ENCODE measurements at places on chromosomes 6 and 20.

- no peak for DNase-seq
These were observed 298.7 kb upstream of the MARCKS start for GRCh38 chr6:113558431-113558830.

GRCh38 chr20:35360033-35360432 lies 51.7 kb downstream of the UQCC1 start:
- DNase-seq = no peak

GRCh38 chr6:140017470-140017869 lies 643.0 kb upstream of the CITED2 start:
- DNase-seq = no peak

GRCh38 chr6:108677894-108678293 lies 117.2 kb downstream of the FOXO3 start:
- DNase-seq = no peak

DNA sequence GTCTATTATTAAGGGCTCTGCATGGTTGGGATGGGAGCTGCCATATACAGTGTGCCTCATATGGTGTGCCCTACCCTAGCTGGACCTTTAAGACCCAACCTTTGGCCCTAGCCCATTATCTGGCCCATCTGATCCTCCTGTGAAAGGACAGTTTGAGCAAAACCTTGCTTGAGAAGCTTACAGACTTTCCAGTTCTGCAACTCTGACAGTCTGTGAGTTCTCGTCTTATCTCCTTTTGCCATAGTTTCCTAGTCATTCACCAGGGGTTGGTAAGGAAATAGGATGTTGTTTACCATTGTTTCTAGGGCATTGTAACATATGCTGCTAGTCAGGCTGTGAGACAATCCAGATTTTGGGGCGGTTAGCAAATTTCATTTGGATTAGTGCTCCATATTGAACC lies 17.2 kb downstream of the CTNNBL1 start:
- no peak for DNase-seq

DNA sequence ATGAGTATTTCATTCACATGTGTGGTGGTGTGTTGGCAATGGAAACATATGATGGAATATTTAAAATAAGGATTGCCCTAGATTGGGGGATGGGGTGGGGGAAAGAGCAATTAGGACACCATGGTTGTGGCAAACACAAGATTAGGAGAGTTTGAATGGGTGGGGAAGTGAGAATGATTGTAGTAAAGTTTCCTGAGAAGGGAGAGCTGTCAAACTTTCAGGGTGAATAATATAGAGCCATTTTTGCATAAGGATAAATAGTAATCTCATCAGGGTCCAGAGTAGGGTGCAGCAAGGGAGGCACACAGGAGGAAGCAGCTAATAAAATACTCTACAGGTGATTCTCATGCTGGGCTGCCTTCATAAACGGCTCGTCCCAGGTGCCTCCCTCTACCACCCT lies 294.9 kb upstream of the MARCKS start:
- DNase-seq = no peak

GRCh38 chr6:105077596-105078385 lies 102.0 kb downstream of the POPDC3 start:
- DNase-seq = no peak

DNA sequence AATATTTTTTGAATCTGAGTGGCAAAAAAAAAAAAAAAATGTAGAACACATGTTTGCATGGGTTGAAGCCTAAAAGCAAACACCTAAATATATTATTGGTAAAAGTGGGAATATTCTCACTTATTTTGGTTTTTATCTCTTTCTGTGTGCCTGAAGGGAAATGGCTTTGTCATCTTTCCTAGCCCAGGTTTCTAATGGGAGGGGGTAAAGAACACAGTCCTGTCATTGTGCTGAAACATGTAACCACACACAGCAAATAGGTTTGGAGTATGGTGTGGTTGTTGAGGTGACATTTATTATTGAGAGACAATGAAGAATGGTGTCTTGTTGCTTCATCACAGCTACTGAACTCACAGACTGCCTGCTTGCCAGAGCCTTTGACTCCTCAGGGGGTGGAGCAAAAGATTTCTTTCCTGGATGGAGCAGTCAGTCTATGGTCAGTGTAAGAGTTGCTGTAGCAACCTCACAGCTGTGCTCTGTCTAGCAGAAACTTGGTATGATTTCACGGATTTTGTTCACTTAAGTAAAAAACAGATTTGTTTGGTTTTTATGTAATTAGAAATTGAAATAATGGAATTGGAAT lies 70.2 kb downstream of the CEP57L1 start:
- DNase-seq = no peak

DNA sequence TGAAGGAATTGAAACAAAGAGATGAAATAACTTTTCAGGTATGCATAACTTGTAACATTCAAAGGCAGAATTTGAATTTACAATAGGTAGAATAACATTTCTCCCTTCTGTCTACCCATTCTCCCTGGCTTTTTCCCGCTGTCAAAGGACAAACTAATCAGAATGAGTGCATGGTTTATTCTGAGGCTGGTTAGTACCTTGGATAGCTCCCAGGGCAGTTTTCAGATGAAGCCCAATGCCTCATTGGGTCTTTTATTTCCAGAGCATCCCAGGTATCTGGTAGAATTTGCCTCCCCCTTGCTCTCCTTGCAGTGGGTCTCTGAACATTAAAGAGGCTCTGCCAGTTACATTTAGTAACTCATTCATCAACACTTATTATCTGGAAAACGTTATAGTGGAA lies 665.5 kb downstream of the BCKDHB start:
- no peak for DNase-seq

DNA sequence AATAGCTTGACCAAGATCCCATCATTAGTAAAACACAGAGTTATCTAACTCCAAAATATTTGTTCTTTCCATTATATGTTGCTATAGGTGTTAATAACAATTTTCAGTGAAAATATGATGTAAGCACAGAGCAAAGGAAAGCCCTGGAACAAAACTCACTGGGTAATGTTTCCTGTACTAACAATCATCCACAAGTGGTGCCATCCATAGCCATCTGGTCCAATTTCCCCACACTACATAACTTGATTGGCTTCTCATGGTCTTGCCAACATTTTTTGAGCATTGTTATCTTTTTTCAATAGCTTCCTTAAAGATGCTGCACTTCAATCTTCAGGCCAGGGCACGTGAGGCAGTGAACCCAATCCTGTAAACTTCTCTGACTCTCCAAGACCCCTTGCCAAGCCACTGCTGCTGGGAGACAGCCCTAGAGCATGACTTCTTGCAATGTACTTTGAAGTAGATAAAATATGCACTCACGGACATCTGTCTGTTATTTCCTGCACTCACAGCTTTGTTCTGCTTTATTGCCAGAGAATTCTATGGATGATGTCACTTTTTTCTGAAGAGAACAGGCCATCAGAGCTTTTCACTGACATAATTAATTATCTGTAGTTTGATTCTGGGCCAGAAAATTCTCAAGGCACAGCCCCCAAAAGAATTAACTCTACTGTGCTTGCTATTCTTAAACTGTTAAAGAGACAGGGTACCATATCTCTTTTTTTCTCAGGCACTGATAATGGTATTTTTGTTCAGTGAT lies 97.5 kb upstream of the TMEM30A start:
- DNase-seq = no peak

GRCh38 chr6:47377971-47378370 lies 68.3 kb upstream of the TNFRSF21 start:
- no peak for DNase-seq

DNA sequence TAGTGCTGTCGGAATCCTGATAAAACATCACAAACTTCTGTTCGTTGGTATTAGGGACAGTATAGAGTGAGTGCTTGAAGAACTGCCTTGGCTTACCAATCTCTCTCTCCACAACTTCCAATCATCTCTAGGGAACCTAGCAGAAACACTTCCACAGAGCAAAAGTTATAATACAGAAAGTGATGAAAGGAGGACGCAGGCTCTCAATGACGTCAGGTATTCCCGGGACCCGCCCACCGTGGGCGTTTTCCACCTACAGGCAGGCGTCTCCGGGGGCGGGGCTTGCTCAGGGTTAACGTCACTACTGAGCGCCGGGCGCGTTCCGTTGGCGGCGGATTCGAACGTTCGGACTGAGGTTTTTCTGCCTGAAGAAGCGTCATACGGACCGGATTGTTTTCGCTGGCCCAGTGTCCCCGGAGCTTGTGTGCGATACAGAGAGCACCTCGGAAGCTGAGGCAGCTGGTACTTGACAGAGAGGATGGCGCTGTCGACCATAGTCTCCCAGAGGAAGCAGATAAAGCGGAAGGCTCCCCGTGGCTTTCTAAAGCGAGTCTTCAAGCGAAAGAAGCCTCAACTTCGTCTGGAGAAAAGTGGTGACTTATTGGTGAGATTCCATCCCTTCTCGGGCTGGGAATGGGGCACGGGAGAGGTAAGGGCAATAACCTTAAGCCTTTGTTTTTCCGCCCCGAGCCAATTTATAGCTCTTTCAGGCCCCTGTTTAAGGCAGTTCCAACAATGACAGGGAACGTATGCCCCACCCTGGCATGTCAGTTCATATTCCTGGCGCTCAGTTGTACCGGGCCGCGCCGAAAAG lies at the start of gene CENPW:
CENPW (plus strand) TSS at position 320 of the 814 bp plus-strand sequence; CDS start at position 479, 159 bp downstream.
- no peak for DNase-seq

DNA sequence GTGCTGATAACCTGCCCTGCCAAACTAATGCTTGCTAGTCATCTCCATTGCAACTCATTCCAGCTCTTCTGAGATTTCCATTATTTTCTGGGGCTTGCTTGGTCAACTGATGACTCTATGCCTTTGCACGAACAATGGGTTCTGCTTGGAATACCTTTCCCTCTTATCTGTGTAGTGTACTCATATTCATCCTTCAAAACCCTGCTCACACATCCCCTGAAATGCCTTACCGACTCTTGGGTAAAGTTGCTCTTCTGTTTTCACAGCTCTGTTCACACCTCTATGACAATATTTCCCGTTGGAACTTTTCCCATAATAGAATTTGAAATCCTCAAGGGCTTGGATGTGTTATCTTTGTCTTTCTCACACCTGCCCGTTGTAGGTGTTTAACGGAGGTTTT lies 331.0 kb upstream of the SOX4 start:
- no peak for DNase-seq

GRCh38 chr6:74964871-74965441 lies 240.9 kb downstream of the COL12A1 start:
- no peak for DNase-seq

DNA sequence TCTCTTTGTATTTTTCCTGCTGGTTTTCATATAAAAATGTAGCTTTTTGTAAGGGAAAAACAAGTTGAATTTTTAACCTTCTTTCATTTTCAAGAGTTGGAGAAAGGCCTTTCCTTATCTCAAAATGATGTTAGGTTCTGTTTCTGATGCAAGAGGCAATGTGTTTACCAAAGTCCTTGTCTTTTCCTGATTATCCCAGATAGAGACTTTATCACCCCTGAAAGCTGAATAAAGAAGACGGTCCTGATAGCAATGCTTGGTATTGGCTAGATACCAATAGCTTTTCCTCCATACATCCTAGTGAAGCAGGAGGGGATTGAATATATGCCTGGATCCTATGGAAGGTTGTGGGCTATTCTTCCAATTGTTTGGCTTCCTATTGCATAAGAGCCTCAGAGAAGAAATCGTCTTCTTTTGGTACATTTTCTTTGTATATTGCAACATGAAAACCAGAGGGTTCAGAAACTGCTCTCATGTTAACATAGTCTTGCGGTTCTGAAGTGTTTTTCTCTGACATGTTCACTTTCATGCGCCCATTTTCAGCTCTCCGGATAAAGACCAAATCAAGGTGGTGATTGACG lies 5.5 kb downstream of the PNLDC1 start:
- no peak for DNase-seq

DNA sequence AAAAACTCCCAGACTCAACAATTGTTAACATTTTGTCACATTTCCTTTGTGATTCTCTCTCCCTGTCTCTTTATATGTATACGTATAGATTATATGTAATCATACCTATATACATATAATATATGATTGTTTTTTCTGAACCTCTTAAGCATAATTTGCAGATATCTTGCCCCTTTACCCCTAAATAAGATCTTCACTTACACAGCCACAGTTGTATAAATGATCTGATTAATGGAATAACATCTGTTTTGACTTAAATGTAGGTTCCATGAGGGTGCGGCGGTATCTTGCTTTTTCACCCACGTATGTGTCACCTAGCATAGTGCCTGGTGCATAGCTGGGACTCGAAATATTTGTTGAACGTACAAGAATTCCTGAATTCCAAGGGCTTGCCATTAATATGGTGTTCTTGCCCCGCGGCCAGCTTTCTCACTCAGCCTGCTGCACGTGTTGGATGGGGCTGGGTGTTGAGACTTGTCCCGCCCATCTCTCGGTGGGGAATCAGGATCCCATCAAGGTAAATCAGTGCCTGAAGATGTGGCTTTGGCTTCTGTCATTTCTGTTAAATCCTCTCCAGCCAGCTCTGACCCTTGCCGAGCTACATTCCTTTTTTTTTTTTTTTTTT lies 10.4 kb upstream of the MANBAL start:
- no peak for DNase-seq

DNA sequence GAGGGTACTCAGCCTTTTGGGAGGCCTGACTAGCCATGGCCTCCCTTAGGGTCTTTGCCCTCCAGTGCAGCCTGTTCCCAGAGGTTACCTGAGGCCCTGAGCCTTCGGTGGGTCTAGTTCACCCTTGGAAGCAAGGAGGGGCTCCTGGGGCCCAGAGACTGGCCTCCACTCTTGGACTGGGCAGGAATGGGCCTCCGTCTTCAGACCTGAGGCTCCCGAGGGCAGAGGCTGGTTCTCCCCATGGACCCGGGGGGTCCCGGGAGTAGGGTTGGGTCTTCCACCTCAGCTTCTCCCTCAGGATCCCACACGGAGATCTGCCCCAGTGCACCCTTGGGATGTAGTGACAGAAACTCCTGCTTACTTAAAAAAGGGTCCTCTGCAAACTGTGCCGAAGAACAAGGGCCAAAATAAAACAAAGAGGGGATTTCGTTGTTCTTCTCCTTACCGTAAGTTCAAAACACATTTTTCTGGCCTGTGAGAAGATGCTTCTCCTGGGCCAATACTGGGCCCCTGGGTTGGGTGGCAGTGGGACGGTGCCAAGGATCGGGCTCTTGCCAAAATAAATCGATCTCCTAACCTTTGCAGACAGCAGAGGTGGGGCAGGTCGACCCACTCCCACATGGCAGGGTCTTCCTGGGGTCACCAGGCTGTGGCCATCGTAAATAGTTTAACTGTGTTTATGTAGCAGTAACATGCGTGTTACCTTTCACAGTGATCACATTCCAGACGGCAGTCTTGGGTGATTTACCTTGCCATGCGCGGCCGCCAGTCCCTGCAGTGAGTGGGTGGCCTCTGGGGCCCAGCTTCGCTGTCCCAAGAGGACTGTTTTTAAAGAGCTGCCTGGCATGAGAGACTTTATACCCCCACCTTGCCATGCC lies 151.8 kb downstream of the VEGFA start:
- no peak for DNase-seq

GRCh38 chr20:50292591-50293283 lies 102.1 kb downstream of the CEBPB start:
- DNase-seq = no peak

DNA sequence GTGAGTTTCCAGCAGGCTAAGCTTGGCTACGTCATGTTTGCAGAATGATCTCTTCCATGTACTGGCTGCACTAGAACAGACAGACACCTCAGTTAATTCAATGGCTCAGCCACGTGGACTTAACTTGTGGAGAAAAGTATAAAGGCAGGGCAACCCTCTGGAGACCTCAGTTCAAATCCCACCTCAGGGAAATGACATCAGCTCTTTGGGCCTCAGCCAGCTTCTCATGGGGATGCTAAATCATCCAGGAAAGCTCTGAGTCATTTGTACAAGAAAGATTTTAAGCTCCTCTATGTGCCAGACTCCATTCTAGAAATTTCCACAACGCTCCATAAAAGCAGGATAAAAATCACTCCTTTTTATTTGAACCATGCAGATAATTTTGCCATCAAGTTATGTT lies 128.5 kb upstream of the SALL4 start:
- no peak for DNase-seq

Data from cerebellar nuclear complex (tissue), 1 donor.